ENCODE measurements at places on chromosomes 12 and 14.
A peak's percentile ranks its signal among the peaks of the same experiment; 100 is the strongest.

DNA sequence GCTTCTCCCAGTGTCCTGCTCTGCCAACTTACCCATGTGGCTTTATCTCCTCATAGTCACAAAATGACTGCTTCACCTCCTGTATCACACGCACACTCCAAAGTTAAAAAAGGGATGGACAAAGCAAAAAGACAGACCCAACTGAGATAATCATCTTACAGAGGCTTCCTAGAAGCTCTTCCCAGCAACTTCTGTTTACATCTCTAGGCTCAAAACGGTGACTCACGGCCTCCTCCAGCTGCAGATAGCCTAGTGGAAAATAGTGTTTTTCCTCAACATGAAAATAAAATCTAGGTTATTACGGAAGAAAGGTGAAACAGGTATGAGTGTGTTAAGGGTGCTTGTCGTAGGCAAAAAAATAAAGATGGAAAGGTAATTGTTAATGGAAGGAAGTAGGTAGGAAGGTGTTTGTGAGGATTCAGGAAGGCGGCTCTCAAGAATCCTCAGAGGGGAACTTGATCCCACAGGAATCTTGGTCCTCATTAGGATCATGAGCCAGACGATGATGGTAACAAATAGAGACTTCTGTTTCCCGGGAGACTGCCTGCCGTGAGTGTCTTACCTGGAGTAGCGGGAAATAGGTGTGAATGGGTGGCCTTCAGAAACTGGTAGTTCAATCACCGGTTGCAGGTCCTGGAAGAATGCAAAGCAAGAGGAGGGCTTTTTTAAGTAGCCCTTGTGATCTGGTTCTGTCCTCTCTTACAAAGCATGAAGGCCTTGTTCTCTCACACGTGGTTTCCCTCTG, 487.5 kb upstream of the TMEM132C start:
- DNase-seq, result no peak

DNA sequence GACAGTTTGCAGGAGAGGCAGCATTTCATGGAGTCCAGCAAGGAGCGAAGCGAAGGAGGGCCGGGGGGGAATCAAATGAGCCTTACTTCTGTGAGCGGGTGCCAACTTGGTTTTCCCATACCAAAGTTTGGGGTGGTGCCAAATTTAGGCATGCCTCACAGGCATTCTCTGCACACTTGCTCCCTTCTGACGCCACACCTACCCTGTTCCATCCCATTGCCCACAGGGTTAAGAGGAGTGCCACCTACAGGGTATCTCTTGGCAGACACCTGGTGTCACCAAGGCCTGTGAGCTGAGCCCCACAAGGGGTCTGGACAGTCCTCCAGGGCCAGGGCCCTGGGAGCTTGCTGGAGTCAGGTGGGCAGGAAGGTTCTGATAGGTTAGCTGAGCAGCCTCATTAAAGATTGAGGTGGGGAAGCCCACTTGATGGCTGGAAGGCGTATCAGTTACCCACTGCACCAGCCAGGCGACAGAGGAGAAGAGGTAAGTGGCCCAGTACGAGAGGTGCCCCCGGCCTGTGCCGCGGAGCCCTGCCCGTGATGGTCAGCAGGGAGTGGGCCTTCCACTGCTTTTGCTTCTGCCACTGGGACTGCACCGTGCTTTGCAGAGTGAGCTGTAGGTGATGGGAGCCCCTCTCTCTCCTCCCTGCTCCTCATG, 45.2 kb downstream of the DEGS2 start:
- DNase-seq, result no peak

- DNase-seq, result no peak
These were observed 18.3 kb downstream of the SLC25A47 start for GRCh38 chr14:100341301-100342031.

DNA sequence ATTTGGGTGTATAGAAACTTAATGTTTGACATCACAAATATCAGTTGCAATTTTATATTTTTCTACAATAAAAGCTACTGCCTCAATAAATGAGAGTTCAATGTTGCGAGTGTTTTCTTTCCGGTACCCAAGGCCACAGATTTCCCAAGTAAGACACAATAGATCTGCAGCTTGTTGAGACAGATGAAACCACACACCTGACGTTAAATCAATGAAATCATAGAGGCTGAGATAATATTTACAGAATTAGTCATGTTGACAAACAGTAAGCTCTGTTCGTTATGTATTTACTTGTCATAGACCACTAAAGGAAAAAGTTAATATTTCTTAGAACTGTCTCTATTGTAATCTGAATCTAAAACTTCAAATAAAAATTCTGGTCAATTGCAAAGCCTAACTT, 49.2 kb upstream of the PTHLH start:
- no peak for DNase-seq

DNA sequence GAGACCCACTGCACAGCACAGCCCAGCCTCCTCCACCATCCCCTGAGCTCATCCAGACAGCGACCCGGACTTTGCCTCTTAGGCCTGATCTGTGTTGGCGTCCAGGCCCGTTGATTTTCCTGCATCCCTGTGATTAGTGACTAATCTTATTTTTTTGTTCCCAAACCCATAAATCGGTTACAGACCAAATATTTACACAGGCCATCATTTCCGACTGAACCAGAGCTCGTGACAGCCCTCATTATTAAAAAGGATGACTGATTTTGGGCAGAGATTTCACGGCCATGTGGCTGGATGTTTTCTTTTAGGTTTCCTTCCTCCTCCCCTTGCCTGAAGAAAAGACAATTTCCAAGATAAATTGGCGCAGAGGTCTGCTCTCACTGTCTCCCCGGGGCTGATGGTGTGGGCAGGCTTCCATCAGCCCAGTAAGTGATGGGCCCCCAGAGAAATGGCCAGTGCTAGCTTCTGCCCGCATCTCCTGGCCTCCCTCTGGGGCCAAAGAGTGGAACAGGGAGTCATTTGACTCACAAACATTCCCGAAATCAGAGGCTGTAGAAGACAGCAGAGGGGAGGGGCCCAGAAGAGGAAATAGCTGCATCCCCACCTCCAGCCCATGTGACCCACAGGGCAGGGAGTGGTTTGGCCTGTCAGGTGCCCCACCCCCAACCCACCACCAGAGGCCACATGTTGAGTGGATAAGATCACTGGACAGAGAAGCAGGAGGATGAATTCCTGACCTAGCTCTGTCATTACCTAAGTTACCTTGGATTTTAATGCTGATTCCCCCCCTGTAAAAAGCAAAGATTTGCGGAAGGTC, 283.5 kb downstream of the KSR2 start:
- DNase-seq, result no peak

- DNase-seq, result no peak
These were observed 47.2 kb downstream of the PLCZ1 start for GRCh38 chr12:18690653-18691052.

- DNase-seq, result no peak
These were observed 24.2 kb downstream of the NUAK1 start for GRCh38 chr12:106114447-106115068.

DNA sequence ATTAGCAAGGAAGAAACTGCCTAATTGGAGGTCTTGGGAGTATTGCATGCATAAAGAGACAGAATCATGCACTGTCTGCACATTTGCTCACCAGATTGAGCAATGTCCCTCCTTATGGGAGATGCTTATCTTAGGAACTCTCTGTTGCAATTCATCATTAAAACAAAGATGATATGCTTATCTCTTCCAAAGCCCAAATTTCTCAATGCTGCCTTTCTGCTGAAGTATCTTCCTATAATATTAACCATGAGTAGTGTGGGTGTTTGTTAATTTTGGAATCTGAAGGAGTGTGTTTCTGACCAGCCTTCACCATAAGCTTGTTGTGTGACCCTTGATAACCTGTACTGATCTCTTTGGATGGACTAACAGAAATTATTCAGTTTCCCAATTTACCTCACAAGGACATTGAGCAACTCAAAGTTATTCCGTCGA, 1257.6 kb upstream of the FLRT2 start:
- DNase-seq, result no peak

GRCh38 chr14:55238019-55238680, 33.1 kb upstream of the FBXO34 start:
- DNase-seq, result no peak

- no peak for DNase-seq
These were observed 909 bp upstream of the TAOK3 start for GRCh38 chr12:118373616-118374015.

GRCh38 chr12:123114304-123115083, 36.4 kb downstream of the PITPNM2 start:
- no peak for DNase-seq

DNA sequence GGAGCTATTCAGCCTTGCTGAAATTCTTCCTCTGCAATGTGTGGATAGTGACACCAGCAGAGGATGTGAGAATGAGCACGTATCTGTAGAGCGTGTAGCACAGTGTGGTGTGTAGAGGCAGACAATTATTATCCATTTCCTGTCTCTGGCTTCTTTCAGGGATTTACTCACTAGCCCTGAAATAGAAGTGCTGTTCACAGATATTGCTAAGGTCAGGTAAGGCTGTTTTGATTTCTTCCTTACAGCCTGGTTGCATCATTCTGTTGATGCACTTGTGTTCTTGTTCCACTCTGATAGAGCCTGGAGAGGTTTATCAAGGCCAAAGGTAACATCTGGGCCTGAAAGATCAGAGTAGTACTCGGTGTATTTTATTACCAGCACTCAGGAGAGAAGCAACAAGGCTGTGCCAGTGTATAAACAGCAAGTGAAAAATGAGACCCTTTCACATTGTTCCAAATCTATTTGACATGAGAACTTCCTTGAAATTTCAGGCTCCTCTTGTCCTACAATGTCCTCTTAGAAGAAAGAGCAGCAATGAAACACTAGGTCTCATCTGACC, 16.7 kb downstream of the ARG2 start:
- no peak for DNase-seq

- peak; percentile 13 for DNase-seq
These were observed 192.4 kb upstream of the SLC16A7 start for GRCh38 chr12:59403259-59403932.

DNA sequence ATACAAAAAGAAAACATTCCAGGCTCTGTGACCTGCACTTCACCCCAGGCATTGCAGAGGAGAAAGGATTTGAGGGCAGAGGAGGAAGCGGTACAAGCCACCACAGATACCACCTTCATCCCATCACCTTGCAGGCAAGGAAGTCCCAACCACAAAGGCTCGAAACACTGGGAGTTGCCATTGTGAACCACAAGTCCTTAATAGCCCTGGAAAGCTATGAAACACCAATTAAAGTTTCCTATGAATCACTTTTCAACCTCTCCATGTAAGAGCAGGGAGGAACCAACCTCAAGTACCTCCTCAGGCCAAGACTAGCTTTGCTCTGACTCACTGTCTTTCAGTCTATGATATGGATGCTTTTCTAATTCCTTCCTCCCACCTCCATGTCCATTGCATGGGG, 27.0 kb downstream of the MAP3K9 start:
- DNase-seq, result no peak

DNA sequence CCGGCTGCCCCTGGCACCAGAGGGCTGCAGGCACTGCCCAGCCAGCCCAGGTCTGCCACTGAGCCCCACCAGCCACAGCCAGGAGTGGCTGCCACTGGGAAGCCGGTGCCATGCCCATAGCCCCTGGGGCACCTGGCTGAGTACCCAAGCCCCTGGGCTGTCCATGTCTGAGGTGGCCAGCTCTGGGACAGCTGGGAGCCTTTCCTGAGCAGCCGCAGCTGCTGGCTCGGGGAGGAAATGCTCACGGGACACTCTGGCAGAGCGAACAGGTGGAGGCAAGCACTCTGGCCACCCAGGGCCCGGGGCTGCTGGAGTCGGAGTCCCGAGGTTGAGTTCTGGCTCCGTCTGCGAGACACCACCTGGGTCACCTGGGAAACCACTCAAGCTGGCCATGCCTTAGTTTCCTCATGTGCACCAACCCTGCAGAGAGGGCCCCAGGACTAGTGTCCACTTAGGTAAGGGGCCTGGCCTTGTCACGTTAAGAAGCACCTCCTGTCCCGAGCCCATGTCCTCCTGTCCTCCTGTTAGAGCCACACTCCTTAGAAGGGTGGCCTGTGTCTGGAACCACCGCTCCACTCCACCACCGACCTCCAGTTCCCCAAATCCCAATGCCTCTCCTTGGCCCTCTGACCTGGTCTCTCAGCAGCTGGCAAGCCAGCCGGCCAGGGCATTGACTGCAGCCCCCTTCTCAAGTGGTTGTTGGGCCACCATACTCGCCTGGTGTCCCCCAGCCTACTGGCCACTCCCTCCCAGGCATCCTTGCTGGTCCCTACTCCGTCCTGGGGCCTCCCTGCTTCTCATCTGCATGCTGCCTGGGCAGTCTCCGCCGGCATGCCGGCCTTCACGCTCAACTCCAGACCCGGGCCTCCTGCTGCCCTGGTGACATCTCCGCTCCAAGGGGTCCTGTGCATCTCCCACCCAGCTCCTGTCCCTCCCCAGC, 45.3 kb downstream of the BEGAIN start:
- DNase-seq, result no peak

DNA sequence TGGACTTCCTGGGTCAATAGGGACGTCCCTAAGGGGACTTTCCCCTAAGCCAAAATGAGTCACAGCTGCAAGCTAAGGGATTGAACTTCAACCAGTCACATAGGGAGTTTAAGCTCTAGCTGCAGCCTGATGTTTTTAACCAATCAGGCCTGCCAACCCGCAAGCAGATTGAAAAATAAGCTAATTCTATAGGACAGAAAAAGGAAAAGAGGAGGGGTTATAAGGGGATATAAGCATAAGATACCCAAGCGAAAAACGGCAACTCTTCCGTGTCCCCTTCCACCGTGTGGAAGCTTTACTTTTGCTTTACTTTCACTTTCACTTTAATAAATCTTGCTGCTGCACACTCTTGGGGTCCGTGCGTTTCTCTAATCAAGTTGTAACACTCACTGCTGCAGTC, 24.4 kb downstream of the ATP23 start:
- no peak for DNase-seq

GRCh38 chr12:127241072-127241817, 1025.7 kb upstream of the TMEM132C start:
- no peak for DNase-seq

DNA sequence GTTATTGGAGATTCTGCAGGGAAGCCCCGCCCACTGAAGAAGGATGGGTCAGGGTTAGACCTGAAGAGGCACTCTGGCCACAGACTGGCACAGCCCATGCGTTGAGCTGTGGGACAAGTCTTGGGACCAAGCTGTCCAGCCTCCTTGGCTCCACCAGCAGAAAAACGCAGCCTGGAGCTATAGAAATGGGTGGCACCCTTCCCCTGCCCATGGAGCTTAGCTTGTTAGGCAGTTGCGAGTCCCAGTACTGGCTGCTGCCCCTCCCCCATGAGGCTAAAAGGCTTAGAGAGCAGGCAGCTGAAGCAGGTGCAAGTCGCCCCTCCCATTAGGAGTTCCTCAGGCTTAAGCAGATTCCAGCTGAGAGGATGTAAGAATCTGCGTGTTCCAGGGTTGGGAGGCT, 1124.0 kb upstream of the TMEM132C start:
- DNase-seq, result no peak

GRCh38 chr14:20836668-20837338, 34.2 kb upstream of the RNASE1 start:
- no peak for DNase-seq

GRCh38 chr12:113815031-113815430, 151.1 kb downstream of the RBM19 start:
- DNase-seq, result no peak

GRCh38 chr12:29211696-29212095, 62.6 kb downstream of the FAR2 start:
- no peak for DNase-seq

- no peak for DNase-seq
These were observed 64.3 kb downstream of the SLC25A47 start for GRCh38 chr14:100387450-100387849.

DNA sequence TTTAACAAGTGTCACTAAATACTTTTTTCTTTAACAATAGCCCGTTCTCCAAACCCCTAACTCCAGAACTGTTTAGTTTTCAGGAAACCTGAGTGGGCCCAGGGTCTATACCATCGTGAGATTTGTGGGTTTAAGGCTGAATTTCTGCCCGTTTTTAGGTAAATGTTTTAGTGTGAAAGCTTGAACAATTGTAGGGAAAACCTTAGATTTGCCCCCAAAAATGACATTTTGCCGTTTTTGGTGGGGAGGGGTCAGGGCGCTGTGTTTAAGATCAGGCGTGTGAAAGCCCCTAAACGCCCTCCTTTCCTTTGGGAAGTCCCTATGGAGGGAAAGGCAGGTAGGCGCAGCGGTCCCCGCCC, 320 bp upstream of the PRPF39 start:
- no peak for DNase-seq

Data from T-helper 17 cell (primary cell).